ENCODE measurements at places on chromosomes 11 and 22.

- peak; percentile 64 for DNase-seq
Observed at GRCh38 chr22:45817745-45818423, 146.2 kb downstream of the ATXN10 start.

GRCh38 chr11:114259124-114259526, 37.1 kb upstream of the NNMT start:
- peak; percentile 42 for DNase-seq

GRCh38 chr22:22395245-22395644, 113.3 kb downstream of the ZNF280B start:
- DNase-seq: no peak

DNA sequence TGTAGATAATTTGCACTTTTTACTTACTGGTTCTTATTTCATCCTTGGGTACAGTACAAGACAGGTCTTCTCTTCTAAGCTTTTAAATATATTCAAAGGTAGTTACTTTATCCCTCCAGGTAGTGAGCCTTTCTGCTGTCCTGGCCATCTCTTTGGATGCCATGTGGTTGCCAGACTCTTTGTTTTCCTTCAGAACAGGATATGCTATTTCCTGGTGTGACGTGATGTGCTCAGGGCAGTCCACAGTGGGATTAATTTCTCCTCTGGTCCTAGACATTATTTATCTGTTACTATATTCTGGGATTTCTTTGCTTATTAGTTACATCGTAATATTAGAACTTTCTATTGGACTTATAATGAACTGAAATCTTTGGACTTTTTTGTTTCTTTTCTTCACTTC, 63.7 kb downstream of the PPP6R3 start:
- DNase-seq: peak; percentile 20

DNA sequence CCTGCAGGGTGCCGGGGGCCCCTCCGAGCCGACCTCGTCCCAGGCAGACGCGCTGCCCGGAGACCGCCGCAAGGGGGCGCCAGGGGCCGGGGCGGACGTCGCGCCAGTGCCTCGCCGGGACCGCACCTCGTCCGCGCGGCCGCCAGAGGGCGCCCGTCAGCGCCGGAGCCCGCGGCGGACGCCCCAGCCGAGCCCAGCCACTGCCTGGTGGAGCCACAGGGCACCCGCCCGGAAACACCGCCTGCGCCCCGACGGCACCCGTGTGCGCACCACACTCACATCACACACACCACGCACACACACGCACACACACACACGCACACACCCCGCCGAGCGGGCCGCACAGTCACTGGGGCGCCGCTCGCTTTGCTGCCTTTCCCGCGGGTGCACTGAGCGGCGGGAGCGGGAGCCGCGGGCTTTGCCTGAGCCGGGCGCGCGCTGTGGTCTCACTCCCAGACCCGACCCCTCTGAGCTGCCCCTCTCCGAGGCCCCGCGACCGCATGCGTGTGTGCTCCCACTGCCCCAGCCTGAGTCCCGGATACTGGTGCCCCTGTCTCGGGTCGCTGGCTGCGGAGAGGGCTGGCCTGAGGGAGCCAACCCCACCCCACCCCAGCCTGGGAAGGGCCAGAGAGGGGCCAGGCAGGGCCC, 449.3 kb downstream of the OPCML start:
- DNase-seq: peak; percentile 37

DNA sequence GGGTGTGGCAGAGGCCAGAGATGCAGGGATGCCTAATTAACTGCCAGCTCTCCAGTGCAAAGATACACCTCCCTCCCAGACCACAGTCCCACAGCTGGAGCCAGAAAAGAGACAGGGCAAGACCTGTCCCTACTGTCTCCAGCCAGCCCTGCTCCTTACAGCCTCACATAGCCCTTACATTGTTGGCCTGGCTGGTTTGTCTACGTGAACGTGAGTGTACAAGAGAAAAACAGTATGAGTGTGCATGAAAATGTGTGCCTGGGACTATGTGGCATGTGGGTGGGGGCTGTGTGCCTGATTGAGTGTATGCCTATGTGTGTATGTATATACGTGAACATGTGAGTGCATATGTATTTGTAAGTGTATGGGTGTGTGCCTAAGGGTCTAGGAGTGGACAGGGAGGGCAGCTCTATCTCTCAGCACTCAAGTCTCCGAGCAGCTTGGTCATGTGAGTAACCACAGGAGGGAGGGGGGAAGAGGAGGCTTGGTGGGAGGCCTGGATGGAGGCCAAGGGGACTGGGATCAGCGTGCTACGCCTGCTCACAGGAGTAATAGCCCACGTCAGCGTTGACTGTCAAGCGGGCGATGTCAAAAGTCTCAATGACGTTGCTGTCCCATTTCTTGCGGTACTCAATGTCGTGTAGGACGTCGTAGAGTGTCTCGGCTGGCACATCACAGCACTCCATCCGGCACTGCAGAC, 6.6 kb upstream of the ARAP1 start:
- DNase-seq: peak; percentile 98

GRCh38 chr11:106457727-106458126, 380.3 kb downstream of the AASDHPPT start:
- peak; percentile 88 for DNase-seq

DNA sequence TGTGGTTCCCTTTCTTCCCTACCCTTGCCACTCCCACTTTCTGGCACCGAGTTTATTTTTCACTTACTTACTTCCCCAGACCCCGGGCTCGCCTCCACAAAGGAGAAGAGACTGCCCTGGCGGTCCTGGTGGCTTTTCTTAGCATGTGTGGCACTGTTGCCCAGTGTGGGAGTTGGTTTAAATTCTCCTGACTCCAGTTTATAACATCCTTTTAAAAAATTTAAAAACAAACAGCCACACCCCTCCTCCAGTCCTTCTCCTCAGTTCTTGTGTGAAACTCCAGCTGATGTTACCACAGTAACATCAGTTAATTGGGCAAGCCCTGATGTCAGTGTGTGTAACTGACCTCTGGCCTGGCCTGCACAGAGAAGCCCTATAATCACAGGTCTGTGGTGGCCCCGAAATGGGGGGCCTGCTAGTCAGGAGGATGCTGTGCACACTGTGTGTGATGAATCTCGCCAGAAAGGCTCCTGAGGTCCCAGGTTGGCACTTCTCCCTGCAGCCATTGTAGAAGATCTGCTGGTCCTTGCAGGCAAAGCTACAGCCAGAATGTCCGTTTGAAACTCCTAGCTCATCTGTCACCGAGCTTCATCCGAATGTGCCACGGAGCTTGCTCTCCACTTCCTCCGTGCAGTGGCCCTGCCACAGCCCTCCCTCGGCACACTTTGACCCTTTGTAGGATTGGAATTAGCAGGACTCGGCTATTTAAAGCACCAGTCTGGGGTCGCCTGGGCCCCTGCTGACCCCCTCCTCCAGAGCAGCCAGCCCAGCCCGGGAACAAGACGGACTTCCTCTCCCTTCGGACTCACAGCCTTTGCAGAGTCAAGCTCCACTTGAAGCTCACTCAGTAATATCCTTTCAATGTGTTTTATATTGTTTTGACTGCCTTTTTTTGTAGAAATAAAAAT, 7.6 kb downstream of the YDJC start:
- no peak for DNase-seq

- no peak for DNase-seq
Observed at GRCh38 chr11:122744357-122744756, 88.8 kb downstream of the UBASH3B start.

GRCh38 chr22:40415531-40416266, 45.3 kb downstream of the SGSM3 start:
- peak; percentile 65 for DNase-seq

- peak; percentile 48 for DNase-seq
Observed at GRCh38 chr11:70109006-70109405, 30.9 kb downstream of the ANO1 start.

DNA sequence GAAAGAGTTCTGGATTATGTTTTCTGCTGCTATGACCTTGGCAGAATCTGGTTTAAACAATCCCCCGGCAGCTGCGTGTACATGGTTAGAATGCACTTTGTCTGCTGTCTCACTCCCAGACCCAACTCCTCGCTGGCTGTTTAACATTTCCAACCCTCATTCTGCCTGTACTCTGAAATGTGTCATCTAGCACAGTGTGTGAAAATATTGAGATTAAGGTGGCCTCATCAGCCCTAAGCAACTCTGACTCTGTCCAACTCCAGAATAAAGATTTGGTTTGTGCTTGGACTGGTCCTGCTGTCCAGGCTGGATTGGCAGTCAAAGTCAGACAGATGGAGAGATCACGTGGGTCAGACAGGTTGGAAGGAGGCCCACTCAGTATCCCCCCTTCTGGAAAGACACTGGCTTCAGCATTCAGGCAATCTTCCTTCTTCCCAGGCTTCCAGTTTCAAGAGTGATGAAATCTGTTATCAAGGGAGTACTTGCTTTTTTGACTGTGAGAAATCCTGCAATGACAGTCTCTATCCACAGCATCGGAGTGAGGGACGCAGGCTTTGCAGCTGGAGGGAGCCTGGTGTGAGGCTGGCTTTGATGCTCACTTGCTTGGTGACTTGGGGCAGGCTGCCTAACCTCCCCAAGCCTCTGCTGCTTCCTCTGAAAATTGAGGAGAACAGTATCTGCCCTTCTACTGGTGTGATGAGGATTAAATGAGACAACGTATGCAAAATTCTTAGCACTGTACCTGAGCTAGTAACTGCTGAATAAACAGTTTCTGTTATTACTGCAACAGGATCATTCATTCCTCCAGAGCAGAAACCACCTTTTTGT, 29.8 kb downstream of the ABTB2 start:
- no peak for DNase-seq

DNA sequence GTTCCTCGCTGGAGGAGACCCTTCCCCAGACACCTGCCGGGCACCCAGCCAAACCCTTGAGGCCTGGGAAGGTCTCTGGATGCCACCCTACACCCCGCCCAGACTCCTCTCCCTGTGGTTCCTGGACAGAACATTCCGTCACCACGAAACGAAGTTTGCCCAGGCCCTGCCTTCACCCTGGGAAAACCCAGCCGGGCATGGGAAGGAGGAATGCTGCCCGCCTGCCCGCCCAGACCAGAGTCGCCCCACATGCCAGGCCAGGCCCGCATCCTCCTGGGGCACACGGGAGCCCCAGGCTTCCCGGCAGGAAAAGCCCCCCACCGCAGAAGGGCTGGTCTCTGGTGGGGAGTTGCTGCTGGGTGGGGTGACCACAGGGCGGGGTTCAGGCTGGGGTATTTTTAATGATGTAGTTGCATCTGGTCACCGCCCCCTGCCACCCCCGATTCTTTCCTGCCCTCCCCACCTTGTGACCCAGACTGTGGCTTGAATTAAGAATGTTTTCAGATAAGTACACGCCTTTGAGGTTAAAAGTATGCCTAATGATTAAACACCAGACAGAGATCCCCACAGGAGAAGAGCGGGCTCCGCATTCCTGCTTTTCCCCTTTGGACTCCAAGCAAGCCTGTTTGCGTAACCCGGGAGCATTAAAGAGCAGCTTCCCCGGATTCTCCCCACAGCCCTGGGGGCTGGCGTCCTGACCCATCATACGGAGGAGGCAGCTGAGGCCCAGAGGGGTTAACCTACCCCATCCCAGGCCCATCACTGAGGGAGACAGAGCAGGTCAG, 44.6 kb upstream of the PPARA start:
- peak; percentile 66 for DNase-seq

DNA sequence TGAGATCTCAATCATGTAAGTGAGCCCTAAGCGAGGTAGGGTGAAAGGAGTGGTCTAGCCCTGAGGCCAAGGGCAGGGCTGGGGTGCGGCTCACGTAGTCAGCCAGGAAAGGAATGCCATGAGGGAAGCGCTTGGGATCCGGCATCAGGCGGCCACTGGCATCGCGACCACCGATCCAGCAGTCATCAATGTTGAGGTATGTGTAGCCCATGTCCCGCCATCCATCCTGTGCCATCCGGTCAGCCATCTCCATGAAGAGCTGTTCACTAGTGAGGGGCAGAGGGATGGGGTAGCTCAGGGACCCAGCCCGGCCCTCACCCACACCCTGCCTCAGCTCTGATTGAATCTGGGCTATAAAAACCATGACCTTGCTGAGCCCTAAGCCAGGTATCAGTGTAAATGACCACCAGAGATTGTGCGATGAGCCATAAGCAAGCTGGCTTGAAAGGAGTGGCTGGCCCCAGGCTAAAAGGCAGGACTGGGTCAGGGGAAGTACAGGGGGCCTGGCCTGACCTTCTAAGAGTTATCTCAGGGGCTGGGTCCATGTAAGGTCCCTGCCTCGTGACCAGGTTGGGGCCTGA, 2.9 kb downstream of the NAGA start:
- no peak for DNase-seq

DNA sequence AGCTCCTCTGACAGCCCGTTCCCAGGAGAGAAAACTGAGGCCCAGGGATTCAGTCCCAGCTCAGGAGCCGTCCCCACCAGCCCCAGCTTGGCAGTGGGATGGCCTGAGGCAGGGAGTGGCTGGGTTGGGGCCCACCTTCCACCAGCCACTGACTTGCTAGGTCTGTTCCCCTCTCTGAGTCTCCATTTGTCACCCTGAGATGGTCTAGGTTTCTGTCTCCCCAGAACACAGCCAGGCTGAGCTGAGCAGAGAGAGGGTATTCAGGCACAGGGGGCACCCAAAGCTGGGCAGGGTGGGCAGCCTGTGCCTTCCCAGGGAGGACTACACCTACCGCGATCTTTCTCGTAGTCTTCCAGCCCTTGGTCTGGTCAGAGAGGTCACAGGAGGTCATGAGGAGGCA, 95.7 kb downstream of the PDE2A start:
- DNase-seq: no peak

- peak; percentile 79 for DNase-seq
Observed at GRCh38 chr11:35623621-35624168, 5.4 kb downstream of the FJX1 start.

- no peak for DNase-seq
Observed at GRCh38 chr22:39958949-39959639, 1.1 kb upstream of the TMA7B start.

- no peak for DNase-seq
Observed at GRCh38 chr11:130469181-130469580, 20.7 kb downstream of the ADAMTS15 start.

- DNase-seq: no peak
Observed at GRCh38 chr11:127049486-127049885, 48.9 kb upstream of the KIRREL3 start.

DNA sequence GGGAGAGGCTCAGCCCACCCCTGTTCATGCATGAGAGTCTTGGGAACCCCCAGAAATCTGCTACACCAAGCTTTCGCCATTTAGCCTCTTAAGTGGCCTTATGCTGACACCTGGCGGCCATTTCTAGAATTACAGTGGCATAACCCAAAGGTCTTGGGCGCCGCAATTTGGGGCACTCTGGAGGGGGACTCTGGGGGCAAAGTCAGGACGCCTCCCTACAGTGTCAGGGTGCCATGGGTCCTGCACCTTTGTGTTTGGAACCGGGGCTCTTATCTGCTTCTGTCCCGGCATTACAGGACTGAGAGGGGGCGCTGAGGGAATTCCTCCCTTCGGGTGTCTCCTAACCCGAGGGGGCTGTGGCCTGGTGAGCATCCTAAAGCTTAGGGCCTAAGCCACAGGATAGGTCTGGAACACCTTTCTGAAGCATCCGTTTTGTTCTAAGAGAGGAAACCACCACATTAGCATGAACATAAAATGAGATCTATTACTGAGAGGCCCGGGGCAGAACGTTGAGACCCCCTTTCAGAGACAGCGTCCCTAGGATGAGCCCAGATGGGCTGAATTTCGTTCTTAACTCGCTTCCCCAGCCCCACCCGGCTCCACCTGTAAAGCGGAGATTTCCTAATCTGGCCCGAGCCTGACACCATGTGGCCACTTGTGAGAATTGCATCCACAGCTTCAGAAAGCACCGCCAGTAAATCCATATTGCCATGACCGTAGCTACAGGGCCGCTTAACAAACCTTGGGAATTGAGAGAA, 9.3 kb downstream of the INS start:
- peak; percentile 82 for DNase-seq

- DNase-seq: no peak
Observed at GRCh38 chr11:65650547-65651338, 12.0 kb downstream of the RELA start.

All from choroid plexus epithelial cell (primary cell).